Activated CD4-positive, alpha-beta memory T cell treated with anti-CD3 and anti-CD28 coated beads for 36 hours (primary cell): ENCODE measurements at places on chromosomes 3 and 15. TPM values are rescaled to one million over a fixed set of nuclear protein-coding genes. Genes with fewer than 3 reads are reported as not detected.

DNA sequence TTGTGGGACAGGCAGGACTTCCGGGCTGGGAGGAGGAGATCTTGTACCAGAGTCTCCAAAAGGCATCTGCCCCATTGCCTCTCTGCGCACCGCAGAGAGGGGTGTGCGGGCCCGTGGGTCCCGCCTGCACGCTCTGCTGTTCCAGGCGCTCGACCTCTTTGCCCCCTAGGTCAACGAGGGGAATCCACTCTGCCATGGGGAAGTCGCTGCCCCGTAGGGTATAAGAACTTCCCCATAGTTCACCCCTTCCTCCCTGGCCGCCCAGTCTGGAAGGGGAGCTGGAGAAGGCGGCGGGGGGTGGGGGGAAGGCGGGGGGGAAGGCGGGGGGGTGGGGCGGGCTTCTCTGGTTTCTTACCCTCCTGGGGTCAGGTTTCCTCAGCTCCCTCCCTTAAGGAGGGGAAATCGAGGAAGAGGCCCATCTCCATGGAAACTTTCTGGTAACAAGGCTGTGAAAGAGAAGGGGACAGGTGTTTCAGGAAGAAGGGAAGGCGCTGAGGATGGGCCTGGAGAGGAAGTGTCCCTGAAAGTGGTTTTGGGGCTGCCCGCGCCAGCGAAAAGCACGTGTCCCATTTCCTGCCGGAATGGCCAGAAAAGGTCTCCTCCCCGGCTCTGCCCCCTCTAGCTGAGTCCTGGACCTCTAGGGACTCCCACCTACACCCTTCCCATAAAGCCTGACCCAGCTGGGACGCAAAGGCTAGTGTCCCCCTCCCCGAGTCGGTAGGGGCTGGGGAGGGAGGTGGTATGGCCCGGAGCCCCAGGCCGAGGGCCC, 27.5 kb downstream of the NR1I2 start:
- peak; percentile 34 for DNase-seq

The CSTA gene
- total RNA-seq, result not detected

- DNase-seq, result no peak
Observed at GRCh38 chr3:185330644-185331043, 32.3 kb upstream of the MAP3K13 start.

GRCh38 chr3:140052771-140053702, 118.1 kb downstream of the CLSTN2 start:
- DNase-seq, result no peak
